ENCODE measurements at places on chromosomes 4 and X.

DNA sequence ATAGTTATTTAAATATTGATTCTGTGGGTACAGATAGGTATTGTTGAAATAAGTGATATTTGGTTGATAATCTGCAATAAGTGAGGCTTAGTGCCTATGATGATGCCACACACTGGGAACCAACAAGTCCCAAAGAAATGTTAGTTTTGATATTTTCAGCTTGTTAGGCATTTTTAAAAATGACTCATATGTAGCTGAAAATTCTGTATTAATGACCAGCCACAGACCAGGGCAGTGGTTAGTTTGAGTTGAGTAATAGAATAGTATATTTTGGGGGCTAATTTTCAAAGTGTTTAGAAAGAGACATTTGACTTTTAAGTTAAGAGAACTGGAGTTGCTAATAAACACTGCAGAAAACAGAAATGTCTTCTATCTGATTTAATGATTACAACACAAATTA lies 9.4 kb downstream of the INTU start:
- DNase-seq, result no peak

- DNase-seq, result no peak
These were observed 189.0 kb upstream of the HCCS start for GRCh38 chrX:10922159-10922558.

DNA sequence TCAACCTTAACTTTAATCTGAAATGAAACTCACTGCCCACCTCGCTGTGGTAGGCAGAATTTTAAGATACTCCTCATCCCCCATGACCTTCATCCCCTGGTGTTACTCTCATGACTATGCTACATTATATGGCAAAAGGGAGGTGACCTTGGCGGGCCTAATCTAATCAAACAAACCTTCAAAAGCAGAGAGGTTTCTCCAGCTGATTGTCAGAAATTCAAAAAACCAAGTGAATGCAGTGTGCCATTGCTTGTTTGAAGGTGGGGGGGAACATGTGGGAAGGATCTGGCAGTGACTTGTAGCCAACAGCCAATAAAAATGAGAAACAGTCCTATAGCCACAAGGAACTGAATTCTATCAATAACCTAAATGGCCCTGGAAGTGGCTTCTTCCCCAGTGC lies 48.5 kb downstream of the KLHL8 start:
- no peak for DNase-seq

GRCh38 chr4:87574996-87575395 lies 33.3 kb upstream of the DSPP start:
- no peak for DNase-seq

- no peak for DNase-seq
These were observed 31.6 kb upstream of the ABCG2 start for GRCh38 chr4:88189881-88190585.

Data from activated T-cell treated with anti-CD3 and anti-CD28 coated beads for 4 hours (primary cell).